ENCODE measurements at places on chromosomes 7 and 10.

GRCh38 chr7:132135746-132136385 lies 440.4 kb downstream of the PLXNA4 start:
- no peak for DNase-seq

DNA sequence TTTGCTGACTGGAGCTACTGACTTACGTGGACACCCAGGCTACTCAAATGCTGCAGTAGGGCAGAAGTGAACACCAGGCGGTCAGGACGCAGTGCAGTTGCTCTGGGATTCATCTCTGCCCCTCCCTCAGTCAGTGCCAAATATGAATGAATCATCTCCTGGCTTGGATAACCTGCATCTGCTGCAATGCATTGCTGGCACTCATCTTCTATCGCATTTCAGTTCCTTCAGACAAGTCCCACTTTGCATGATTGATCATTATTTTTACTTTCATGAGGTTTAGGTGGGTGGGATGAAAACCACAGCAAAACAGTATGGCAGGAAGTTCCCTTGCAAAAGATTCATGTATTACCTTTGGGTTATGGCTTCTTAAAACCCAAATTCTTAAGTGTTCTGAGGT lies 224.6 kb upstream of the NRP1 start:
- DNase-seq: no peak

DNA sequence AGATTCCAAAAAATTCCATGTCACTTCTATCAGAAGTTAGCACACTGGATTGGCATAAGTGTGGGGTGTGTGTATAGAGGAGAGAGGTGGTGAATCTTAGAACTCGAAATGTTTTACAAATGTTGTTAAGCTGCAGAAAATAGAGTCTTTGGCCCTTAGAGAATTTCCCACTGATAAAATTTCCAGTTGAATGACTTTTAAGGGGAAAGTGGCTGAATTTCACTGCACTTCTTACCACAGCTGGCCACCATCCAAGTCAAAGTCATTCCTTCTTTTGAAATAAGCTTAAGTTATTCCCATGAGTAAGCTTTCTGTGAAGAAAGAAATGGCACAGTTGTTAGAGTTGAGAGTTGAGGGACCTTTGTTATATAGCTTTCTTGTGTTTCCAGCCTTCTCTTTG lies 13.9 kb downstream of the VCL start:
- DNase-seq: no peak

- DNase-seq: no peak
These were observed 64.5 kb upstream of the ZMIZ1 start for GRCh38 chr10:79004311-79004710.

DNA sequence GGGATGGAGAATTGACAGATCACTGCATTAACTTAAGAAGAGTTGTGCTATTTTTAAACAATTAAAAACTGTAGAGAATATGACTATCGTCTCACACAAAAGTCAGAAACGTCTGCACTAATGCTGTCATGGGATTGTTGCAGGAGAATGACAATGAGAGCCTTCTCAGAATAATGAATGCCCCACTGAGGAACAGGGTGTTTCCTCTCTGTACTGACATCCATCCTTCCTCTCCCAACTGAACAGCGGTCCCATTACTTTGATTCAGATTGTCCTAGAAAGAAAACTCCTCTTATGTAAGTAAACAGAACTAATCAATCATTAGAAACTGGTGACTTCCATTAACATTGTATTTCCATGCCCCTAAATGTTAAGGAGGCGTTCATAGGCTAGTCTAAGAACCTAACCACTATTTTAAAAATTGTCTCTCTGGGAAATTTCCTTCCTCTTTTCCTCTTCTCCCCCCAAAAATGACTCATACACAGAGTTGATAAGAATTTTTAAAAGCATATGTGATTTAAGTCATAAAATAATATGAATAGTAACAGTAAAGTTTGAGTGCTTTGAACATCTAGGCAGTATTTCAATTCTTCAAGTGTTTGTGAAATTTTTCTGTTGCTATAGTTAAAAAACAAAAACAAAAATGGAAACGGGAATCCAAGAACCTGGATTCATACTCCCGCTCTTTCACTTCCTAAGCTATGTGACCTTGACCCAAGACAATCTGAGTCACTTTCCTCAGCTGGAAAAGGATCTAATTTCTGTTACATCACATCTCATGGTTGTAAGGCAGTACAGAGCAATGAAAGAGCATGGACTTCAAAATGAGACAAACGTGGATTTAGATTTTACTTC lies 12.7 kb upstream of the MACC1 start:
- DNase-seq: no peak

DNA sequence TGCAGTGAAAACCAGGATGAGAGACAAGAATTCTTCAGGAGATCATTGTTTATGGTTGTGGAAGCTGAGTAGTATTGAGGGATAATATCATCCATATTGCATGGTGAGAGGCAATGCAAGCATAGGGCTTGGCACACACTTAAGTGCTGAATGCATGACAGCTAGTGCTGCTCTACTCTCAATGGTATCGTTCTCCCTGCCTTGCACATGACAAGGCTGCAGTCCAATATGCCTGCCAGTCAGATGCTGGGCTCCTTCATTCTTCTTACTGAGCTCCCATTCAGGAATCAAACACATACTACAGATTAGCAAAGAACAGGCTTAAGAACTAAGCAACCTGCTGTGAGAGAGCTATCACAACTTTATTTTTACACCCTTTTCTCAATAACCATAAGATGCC lies 72.2 kb downstream of the SORCS1 start:
- DNase-seq: no peak

GRCh38 chr10:74255214-74255613 lies 104.2 kb downstream of the ADK start:
- DNase-seq: no peak

DNA sequence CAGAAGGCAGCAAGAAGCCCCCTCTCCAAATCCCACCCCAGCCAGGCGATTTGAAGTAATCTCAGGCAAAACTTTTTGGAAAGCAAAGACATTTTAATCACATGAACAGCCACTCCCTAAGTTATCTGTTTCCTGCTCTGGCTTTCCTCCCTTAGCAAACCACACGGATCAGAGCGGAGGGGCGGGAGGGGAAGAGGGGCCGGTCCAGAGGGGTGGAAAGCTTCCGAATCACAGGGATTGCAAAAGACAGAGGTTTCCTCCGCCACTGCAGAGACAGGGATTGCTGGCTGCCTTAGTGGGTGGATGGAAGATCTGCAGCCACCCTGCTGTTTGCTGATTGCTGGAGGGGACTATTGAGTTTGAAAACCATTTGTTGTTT lies 41.2 kb downstream of the ZCCHC24 start:
- no peak for DNase-seq

GRCh38 chr7:134850066-134850465 lies 70.6 kb downstream of the CALD1 start:
- no peak for DNase-seq

DNA sequence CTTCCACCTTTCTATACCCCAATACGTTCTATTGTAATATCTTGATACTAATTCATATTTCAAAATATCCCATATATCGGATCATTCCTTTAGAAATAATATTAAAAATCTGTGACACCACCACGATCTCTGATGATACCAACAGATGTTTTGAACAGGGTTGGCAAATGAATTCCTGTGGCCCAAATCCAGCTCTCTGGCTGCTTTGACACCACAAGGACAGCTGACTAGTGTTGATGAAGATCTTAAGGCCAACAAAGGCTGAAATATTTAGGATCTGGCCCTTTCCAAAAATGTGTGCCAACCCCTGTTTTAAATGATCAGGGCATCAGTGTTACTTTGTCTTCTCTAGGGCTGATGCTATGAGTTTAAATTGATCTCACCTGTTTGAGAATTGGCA lies 380.7 kb upstream of the PFKP start:
- DNase-seq: no peak

DNA sequence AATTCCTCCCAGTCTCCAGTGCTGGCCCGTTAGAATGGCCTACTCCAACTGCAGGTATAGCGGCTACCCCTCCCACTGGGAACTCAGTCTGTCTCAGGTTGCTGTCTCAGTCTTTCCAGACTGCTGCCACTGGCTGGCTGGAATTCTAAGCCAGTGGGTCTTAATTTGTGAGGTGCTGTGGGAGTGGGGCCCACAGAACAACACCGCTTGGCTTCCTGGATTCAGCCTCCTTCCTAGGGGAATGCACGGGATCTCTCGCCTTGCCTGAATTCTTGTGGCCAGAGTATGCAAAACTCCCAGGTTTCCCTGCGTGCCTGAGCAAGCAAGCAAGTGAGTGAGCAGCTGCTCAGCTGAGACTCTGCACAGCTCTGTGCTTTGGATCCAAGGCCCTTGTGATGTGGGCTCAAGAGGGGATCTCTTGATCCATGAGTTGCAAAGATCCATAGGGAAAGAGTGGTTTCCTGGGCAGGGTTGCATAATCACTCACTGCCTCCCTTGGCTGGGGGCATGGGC lies 41.5 kb upstream of the GPR141 start:
- DNase-seq: no peak

DNA sequence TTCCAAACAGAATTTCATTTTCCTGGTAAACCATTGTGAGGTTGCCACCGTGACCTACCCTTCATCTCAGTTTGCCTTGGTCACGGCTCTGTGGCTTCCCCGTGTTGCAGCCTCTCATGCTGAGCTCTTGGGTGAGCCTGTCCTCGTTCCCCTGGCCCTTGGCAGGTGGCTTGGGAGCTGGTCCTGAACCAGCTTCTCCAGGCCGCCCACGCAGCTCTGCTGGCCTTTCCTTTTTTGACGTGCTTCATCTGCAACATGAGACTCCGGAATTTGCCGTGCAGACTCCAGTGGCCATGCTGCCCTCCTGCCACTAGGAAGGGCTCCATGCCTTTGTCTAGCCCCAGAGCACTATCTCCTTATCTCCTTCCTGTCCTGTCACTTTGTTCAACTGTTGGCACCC lies 93.0 kb upstream of the NPS start:
- no peak for DNase-seq

DNA sequence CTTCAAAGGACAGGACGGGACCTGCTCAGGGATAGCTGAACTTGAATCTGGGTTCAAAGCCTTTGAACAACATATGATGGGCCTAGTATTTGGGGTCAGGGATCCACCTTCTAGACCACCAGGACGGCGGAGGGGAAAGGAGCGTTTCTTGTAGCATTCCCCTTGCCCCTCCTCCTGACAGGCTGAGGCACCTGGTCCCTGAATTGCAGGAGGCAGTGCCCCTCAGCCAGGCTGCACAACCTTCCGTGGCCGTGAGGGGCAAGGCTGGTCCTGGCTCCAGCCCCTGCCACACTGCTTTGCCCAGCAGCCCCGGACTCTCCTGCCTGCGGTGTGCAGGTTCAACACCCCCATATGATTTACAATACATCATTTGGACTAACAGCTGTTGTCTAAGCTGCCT lies 58.1 kb downstream of the INSIG1 start:
- no peak for DNase-seq

- no peak for DNase-seq
These were observed 400.9 kb upstream of the SEMA3D start for GRCh38 chr7:85587785-85588184.

GRCh38 chr7:136293841-136294391 lies 316.8 kb upstream of the MTPN start:
- DNase-seq: no peak

DNA sequence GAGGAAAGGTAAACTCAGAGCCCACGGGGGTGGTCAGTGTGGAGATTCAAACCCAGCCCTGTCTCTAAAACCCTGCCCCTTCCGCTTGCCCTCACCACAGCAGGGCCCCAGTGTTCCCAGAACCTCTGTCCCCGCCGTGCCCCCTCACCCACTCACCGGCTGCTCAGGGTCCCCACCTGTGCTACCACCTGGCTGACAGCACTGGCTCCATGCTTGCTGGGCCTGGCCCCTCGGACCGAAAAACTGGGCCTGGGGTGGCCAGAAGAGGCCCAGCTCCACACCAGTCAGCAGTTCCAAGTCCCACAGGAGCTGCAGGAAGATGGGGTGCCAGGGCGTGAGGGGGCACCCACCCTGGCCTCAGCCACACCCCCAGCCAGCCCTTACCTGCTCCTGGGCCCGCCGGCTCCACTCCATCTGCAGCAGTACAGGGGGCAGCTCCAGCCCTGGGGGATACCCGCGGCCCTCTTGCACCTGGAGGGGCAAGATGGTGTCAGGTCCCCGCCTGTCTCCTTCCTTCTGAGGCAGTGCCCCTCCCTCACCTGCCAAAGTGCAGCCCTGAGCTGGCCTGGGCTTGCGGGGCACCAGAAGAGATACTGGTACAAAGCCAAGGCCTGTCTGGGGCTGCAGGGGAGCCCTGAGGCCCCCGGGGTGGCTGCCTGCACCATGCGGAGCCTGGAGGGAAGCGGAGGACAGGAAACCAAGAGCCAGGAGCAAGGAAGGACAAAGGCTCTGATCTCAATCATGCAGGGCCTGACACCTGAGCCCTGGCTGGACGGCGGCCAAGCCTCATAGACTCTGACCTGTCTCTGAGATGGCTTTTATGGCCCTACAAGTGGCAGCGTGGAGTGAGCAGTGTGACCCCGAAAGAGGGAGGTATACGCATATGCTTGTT lies 11.7 kb downstream of the ATP6V1F start:
- no peak for DNase-seq

GRCh38 chr7:28258240-28258639 lies 77.6 kb upstream of the JAZF1 start:
- DNase-seq: no peak

GRCh38 chr7:53699215-53699837 lies 663.9 kb downstream of the POM121L12 start:
- DNase-seq: no peak

GRCh38 chr7:143850682-143851081 lies 51.3 kb downstream of the TCAF1 start:
- DNase-seq: no peak

DNA sequence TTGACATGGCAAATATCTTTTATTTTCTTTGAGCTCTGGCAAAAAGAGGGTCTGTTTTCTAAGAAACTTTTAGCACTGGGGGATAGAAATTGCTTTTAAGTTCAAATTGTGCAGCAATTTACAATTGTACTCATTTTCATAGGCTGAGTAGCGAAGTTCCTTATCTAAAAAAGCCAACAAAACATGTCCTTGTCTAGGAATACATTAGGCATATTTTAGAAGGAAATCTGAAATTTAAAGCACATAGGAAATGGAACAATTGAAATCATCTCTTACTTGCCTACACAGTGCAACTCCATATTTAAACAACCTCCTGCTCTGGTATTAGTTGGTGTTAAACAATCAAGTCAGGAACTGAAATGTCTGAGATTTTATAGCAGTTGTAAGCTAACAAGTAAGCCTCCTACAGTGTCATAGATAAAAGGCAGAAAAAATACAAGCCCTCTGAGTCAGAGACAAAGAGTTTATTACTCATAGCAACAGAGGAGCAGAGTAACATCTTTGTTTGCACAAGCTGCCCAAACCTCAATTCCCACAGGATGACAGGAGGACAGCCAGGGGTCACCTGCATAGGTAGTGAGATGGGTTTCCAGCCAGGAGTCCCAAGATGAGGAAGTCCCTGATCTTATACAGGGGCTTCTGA lies 280.2 kb upstream of the HGF start:
- no peak for DNase-seq

DNA sequence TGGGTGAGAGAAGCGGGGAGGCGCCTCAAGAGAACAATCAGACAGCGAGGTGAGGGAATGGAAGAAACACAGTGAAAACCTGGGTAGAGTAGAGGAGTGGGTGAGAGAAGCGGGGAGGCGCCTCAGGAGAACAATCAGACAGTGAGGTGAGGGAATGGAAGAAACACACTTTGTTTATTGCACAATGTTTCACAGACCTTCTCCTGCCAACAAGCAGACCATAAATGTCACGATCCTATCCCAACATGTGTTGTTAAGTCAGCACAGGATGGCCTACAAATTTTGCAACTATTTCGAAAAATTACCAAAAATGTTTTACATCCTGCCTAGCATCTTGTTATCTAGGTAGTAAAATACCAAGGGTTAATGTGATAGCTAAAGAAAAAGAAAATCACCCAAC lies 115.3 kb downstream of the JAZF1 start:
- DNase-seq: no peak

GRCh38 chr7:103117465-103117864 lies 31.4 kb downstream of the NAPEPLD start:
- no peak for DNase-seq
